GM20000 (cell line): ENCODE measurements at places on chromosomes 4 and X.

- DNase-seq, result no peak
Measured at GRCh38 chr4:1019729-1020470, 8.5 kb downstream of the FGFRL1 start.

- DNase-seq, result no peak
Measured at GRCh38 chr4:3707423-3708102, 58.6 kb upstream of the ADRA2C start.

GRCh38 chrX:38986586-38986985 lies 185.3 kb downstream of the MID1IP1 start:
- no peak for DNase-seq

- DNase-seq, result no peak
Measured at GRCh38 chr4:177271915-177272766, 37.5 kb upstream of the NEIL3 start.

- no peak for DNase-seq
Measured at GRCh38 chr4:185582651-185583400, 47.5 kb upstream of the PDLIM3 start.

GRCh38 chrX:44025555-44025954 lies 52.4 kb upstream of the NDP start:
- DNase-seq, result no peak

DNA sequence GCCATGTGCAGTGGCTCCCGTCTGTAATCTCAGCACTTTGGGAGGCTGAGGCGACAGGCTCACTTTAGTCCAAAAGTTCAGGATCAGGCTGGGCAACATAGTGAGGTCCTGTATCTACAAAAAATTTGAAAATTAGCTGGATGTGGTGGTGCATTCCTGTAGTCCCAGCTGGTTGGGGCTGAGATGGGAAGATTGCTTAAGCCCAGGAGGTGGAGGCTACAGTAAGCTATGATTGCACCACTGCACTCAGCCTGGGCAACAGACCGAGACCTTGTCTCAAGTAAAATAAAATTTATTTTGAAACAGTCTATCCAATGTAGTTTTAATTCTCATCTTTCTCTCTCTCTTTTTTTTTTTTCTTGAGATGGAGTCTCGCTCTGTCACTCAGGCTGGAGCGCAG lies 21.1 kb downstream of the RBM10 start:
- DNase-seq, result no peak
